ENCODE measurements at places on chromosomes 16 and 17. TPM values are rescaled to one million over a fixed set of nuclear protein-coding genes. Genes with fewer than 3 reads are reported as not detected.

- no peak overlapping the region for H3K27ac ChIP-seq
- H3K27me3 ChIP-seq, result no peaks in the 10 kb centered on the region
- ATAC-seq, result no peak
- H3K36me3 ChIP-seq, result no peaks in the 10 kb centered on the region
- no peaks in the 10 kb centered on the region for H3K4me1 ChIP-seq
Observed at GRCh38 chr16:1502092-1503004, 9.2 kb downstream of the TELO2 start.

DNA sequence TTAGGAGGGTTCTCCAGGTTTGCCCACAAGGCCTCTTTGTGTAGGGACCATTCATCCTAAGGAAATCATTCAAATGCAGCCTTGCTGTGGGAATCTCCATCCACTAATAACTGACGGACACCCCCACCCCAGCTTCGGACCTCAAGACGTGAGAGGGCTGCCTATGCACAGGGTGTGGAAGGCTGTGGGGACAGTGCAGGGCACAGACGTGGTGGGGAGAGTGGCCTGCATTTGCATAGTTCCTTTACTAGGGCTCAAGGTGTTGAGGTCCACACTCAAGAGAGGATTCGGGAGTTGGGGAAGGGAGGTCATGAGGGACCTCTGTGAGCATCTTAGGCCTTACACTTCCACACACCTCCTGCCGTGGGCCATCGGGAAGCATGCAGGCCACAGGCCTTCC lies 9.8 kb downstream of the DUSP3 start:
- no peak for ATAC-seq
- H3K36me3 ChIP-seq, result no peaks in the 10 kb centered on the region
- peak overlapping the region; percentile 43 for H3K27ac ChIP-seq
- H3K27me3 ChIP-seq, result no peaks in the 10 kb centered on the region

GRCh38 chr17:3916825-3917224 lies 560 bp upstream of the P2RX1 start:
- no peak overlapping the region for H3K27ac ChIP-seq
- no peak for ATAC-seq
- no peaks in the 10 kb centered on the region for H3K27me3 ChIP-seq
- no peak overlapping the region for H3K4me3 ChIP-seq
- H3K4me1 ChIP-seq, result no peaks in the 10 kb centered on the region
- H3K36me3 ChIP-seq, result no peaks in the 10 kb centered on the region

GRCh38 chr17:50075446-50076032 lies 19.6 kb upstream of the PDK2 start:
- no peak overlapping the region for H3K27ac ChIP-seq
- peaks cover 100% of the 10 kb centered on the region for H3K36me3 ChIP-seq
- no peak overlapping the region for H3K4me3 ChIP-seq

DNA sequence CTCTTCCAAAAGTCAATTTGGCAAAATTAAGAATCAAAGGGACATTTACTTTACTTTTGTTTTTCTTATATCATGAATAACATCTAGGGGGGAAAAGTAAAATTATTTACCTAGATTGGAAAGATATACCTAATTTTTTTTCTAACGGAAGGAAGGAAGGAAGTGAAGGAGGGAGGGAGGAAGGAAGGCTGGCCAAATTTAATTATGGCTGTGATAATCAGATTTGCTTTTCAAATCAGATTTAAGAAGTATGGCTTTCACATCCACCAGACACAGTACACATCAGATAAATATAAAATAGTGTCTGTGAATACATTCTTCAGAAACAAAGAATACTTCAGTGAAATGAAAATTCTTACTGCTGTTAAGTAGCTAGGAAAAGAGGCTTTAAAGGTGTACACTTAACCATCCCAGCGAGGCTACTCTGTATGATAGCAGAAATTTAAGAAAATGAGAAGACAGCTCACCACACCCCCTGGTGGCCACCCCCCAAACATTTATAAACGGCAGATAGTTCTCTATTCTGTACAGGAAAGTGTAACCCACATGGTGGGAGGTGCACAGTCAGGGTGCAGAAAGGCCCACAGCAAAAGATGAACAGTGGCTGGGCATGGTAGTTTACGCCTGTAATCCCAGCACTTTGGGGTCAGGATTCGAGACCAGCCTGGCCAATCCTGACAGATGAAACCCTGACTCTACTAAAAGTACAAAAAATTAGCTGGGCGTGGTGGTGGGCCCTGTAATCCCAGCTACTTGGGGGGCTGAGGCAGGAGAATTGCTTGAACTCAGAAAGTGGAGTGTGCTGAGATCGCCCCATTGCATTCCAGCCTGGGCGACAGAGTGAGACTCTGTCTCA lies 150.8 kb downstream of the SSH2 start:
- ATAC-seq, result peak; percentile 91
- H3K36me3 ChIP-seq, result no peaks in the 10 kb centered on the region
- no peaks in the 10 kb centered on the region for H3K27me3 ChIP-seq

- no peak overlapping the region for H3K4me3 ChIP-seq
- no peak overlapping the region for H3K27ac ChIP-seq
- H3K27me3 ChIP-seq, result peaks cover 18% of the 10 kb centered on the region
- ATAC-seq, result no peak
- peaks cover 10% of the 10 kb centered on the region for H3K4me1 ChIP-seq
- no peaks in the 10 kb centered on the region for H3K36me3 ChIP-seq
Observed at GRCh38 chr16:58509256-58510096, 5.8 kb upstream of the SETD6 start.

DNA sequence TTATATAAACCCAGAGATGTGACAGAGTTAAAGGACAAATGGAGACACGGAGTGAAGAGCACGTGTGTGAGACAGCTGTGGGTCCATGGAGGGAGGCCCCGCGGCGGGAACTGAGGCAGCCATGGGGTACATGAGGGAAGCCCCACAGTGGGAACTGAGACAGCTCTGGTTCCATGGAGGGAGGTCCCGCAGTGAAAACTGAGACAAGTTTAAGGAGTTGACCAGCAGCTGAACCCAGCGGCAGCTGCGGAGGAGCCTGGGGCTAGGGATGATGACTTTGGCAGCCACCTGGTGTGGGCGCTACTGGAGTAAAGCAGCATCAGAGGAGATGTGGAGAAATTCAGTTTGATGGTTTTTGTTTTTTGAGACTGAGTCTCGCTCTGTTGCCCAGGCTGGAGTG lies 185.1 kb downstream of the RPTOR start:
- no peaks in the 10 kb centered on the region for H3K27me3 ChIP-seq
- H3K27ac ChIP-seq, result no peak overlapping the region
- H3K4me1 ChIP-seq, result no peaks in the 10 kb centered on the region
- no peak overlapping the region for H3K4me3 ChIP-seq

DNA sequence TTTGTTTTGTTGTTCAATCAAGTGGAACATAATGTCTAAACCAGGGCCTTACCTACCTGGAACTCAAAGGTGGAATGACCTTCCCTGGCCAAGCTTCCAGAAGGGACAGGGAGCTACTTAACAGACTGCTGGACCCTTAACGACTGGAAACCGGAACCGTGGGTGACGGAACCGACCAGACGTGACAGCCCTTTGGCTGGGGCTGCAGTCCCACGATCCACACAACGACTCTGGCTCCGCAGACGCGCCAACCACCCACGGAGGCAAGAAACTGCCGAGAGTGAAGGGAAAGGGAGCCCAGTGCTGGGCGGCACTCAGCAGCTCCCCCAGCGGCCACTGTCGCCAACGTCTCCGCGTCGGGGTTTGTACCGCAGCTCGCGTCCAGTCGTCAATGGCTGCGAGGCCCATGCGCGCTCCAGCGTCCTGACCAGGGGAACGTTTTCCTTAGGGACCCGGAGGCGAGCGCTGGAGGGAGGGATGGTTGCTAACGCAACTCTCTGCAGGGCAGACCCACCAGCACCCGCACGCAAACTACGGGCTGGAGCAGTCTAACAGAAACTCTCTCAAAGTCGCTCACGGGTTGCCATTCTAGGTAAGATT lies 5.5 kb upstream of the KIF22 start:
- peak; percentile 91 for ATAC-seq
- no peak overlapping the region for H3K27ac ChIP-seq
- peaks cover 5% of the 10 kb centered on the region for H3K4me1 ChIP-seq
- H3K27me3 ChIP-seq, result peaks cover 11% of the 10 kb centered on the region
- H3K36me3 ChIP-seq, result no peaks in the 10 kb centered on the region

- ATAC-seq, result no peak
- no peaks in the 10 kb centered on the region for H3K27me3 ChIP-seq
- no peaks in the 10 kb centered on the region for H3K36me3 ChIP-seq
- H3K4me3 ChIP-seq, result no peak overlapping the region
- H3K4me1 ChIP-seq, result no peaks in the 10 kb centered on the region
Observed at GRCh38 chr17:8647202-8647601, 16.7 kb upstream of the MYH10 start.

DNA sequence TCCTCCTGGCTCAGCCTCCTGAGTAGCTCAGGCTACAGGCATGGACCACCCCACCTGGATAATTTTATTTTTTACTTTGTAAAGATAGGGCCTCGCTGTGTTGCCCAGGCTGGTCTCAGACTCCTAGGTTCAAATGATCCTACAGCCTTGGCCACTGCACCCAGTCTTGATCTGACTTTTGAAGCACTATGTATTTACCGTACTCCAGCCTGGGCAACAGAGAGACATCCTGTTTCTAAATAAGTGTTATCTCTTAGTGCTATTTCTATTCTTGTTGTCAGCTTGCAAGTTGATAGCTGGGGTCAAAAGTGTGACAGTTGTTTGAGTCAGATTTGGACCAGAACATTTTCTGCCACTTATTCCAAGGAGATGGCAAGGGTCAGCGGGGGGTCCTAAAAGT lies 486.4 kb downstream of the NPIPA7 start:
- no peaks in the 10 kb centered on the region for H3K36me3 ChIP-seq
- H3K27ac ChIP-seq, result no peak overlapping the region
- H3K27me3 ChIP-seq, result peaks cover 44% of the 10 kb centered on the region
- no peak for ATAC-seq
- no peak overlapping the region for H3K4me3 ChIP-seq

GRCh38 chr17:30234964-30235363 lies 533 bp downstream of the SLC6A4 start:
- no peaks in the 10 kb centered on the region for H3K36me3 ChIP-seq
- H3K27ac ChIP-seq, result no peak overlapping the region
- H3K27me3 ChIP-seq, result peaks cover 64% of the 10 kb centered on the region
- H3K4me3 ChIP-seq, result no peak overlapping the region

- peaks cover 20% of the 10 kb centered on the region for H3K36me3 ChIP-seq
- no peak for ATAC-seq
- no peak overlapping the region for H3K27ac ChIP-seq
- H3K4me1 ChIP-seq, result no peaks in the 10 kb centered on the region
- H3K4me3 ChIP-seq, result no peak overlapping the region
Observed at GRCh38 chr17:41943492-41943891, 13.1 kb downstream of the ODAD4 start.

- ATAC-seq, result no peak
- H3K4me3 ChIP-seq, result no peak overlapping the region
- no peaks in the 10 kb centered on the region for H3K4me1 ChIP-seq
Observed at GRCh38 chr17:74149597-74150427, 53.7 kb upstream of the RPL38 start.

GRCh38 chr17:13600475-13601321 lies 1.0 kb downstream of the HS3ST3A1 start:
- peaks cover 78% of the 10 kb centered on the region for H3K27me3 ChIP-seq
- H3K36me3 ChIP-seq, result no peaks in the 10 kb centered on the region
- no peaks in the 10 kb centered on the region for H3K4me1 ChIP-seq
- peak overlapping the region; percentile 83 for H3K27ac ChIP-seq

DNA sequence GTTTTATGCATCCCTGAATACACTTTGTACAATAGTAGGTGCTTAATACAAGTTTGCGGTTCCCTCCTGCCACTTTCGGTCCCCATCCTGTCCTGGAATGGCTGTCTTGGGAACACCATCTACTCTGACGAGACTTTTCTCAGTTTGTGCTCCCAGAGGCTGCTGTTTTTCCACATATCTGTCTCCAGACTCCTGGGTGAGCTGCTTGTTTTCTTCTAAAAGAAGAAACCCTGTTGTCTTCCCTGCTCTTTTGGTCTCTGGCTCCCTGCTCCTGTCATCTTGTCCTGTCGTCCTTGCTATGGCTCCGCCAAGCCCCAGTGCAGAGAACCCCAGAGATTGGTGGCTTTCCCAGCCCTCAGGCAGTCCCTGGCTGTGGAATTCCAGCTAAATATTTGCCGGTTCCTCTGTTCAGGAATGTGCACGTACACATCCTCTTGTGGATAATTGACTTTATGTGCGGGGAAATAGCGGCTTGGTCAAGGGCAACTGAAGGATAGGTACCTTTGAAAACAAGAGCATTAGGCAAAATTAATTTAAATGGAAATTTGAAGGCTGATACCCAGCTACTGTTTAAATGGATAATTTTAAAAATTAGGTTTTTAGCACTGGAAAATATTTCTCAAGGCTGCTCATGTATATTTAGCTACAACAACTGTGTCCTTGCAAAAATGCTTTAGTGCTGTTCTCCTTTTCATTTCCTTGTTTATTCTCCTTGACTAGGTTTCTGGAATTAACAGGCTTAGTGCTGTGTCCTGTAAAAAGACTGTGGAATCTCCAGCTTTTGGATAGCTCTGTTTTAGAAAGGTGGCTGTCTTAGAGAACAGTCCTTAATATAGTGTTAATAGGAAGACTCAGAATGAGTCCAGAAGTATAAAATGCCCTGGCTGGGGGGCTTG lies 50.2 kb upstream of the SLC12A3 start:
- H3K4me1 ChIP-seq, result peaks cover 18% of the 10 kb centered on the region
- no peaks in the 10 kb centered on the region for H3K27me3 ChIP-seq
- H3K27ac ChIP-seq, result no peak overlapping the region
- H3K4me3 ChIP-seq, result no peak overlapping the region
- H3K36me3 ChIP-seq, result no peaks in the 10 kb centered on the region
- no peak for ATAC-seq

DNA sequence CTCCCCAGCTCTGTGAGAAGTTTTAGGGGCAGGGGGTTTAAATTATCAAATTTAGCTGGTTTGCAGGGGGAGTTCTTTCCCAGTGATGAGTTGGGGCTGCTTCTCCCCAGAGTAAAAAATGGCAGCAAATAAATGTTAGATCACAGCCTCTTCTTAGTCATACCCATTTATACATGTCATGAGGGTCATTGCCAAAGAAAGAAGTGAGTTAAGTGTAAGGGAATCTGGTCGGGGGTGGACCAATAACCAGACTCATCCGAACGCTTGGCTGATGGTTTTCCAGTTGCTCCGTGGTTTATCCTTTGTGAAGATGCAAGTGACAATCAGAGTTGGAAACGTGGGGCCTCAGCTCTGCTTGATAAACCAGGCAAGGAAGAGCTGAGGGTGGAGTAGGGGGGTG lies 87.1 kb downstream of the PLXDC1 start:
- no peaks in the 10 kb centered on the region for H3K36me3 ChIP-seq
- ATAC-seq, result peak; percentile 59
- H3K27ac ChIP-seq, result no peak overlapping the region

GRCh38 chr16:86680162-86680561 lies 101.8 kb downstream of the FOXL1 start:
- peaks cover 69% of the 10 kb centered on the region for H3K27me3 ChIP-seq
- no peaks in the 10 kb centered on the region for H3K36me3 ChIP-seq
- ATAC-seq, result no peak
- no peak overlapping the region for H3K27ac ChIP-seq
- H3K4me1 ChIP-seq, result no peaks in the 10 kb centered on the region
- no peak overlapping the region for H3K4me3 ChIP-seq

The HAS3 gene
- 0.78 TPM for total RNA-seq

The CCDC137 gene
- 9.7 TPM for total RNA-seq

The MYCBPAP gene
- not detected for total RNA-seq

The NOL3 gene
- 78.9 TPM for total RNA-seq

All from gastroesophageal sphincter (tissue), 4 donors.